ENCODE measurements at places on chromosomes 11 and 22. TPM values are rescaled to one million over a fixed set of nuclear protein-coding genes. Genes with fewer than 3 reads are reported as not detected.

DNA sequence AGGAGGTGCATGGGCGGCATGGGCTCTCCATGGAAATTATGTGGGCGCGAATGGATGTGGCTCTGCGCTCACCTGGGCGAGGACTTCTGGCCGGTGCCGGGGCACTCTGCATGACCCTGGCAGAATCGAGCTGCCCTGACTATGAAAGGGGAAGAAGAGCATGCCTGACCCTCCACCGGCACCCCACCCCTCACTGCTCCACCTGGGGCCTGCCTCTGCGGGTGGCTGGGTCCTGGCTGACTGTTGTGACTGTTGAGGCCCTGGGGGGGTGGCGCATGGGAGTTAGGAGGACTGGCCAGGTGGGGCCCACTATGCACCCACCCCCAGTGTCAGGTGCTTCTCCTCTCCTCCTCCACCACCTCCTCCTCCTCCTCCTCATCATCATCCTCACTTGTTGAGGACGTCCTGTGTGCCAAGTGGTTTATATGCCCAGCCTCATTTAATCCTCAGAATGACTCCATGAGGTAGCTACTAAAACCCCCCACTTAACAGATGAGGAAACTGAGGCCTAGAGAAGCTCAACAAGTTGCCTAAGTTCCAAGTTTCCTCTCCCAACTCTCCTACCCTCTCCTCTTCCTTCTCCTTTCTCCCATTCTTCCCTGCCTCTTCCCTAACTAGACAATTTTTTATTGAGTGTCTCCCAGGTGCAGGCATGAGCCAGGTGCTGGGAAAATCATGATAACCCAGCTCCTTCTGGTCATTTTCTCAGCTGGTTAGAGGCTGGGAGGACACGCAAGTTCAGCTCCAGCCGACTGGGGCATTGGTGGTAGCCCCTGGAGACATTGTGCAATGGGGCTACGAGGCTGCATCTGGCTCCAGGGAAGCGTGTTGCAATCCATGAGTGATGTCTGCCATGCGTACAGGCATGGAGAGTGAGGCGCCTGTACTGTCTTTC is 2.3 kb downstream of the MYEOV start:
- H3K4me3 ChIP-seq: no peak overlapping the region
- H3K36me3 ChIP-seq: no peaks in the 10 kb centered on the region
- peak overlapping the region; percentile 89 for H3K27ac ChIP-seq
- peaks cover 42% of the 10 kb centered on the region for H3K4me1 ChIP-seq
- no peaks in the 10 kb centered on the region for H3K27me3 ChIP-seq

DNA sequence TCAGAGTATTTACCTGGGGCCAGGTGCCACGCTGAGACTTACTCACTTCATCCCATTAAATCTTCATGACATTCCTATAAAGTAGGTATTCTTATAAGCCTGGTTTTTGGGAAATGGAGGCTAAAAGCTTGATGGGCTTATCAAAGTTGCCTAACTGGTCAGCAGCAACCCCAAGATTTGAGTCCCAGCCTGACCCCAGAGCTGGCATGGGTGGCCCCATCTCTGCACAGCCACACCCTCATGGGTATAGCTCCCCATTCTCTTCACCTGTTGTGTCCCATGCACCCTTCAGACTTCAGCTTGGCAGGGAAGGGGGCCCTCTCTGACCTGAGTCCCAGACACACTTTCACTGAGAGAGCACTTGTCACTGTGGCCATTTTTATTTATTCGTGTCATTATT is 37.4 kb upstream of the TP53I11 start:
- H3K27ac ChIP-seq: no peak overlapping the region
- no peak for DNase-seq
- no peak overlapping the region for H3K4me3 ChIP-seq
- no peaks in the 10 kb centered on the region for H3K27me3 ChIP-seq
- H3K36me3 ChIP-seq: no peaks in the 10 kb centered on the region
- H3K4me1 ChIP-seq: peaks cover 6% of the 10 kb centered on the region

DNA sequence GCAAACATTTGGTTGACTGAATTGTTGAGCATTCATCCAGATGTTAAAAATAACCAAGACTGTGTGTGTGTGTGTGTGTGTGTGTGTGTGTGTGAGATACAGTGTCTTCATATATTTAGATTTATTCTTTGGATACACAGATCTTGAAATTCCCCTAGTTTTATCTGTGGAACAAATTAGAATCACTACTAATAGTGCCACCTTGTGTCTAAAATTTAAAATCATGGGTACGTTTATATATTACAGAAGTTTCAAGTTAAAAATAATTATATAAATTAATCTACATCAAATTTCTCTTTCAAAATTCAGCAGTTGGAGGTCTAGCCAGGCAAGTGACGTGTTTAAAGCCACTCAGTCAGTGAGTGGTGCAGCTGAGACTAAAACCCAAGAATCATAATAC is 1566.2 kb upstream of the TENM4 start:
- no peak overlapping the region for H3K27ac ChIP-seq
- H3K4me1 ChIP-seq: no peaks in the 10 kb centered on the region
- H3K27me3 ChIP-seq: no peaks in the 10 kb centered on the region
- H3K36me3 ChIP-seq: no peaks in the 10 kb centered on the region
- DNase-seq: no peak

Gene INPP5J
- 4.5 TPM for total RNA-seq

- H3K4me1 ChIP-seq: no peaks in the 10 kb centered on the region
- no peaks in the 10 kb centered on the region for H3K27me3 ChIP-seq
- H3K4me3 ChIP-seq: no peak overlapping the region
- H3K27ac ChIP-seq: no peak overlapping the region
- DNase-seq: no peak
- no peaks in the 10 kb centered on the region for H3K36me3 ChIP-seq
Observed at GRCh38 chr11:131486100-131486499, 115.7 kb downstream of the NTM start.

DNA sequence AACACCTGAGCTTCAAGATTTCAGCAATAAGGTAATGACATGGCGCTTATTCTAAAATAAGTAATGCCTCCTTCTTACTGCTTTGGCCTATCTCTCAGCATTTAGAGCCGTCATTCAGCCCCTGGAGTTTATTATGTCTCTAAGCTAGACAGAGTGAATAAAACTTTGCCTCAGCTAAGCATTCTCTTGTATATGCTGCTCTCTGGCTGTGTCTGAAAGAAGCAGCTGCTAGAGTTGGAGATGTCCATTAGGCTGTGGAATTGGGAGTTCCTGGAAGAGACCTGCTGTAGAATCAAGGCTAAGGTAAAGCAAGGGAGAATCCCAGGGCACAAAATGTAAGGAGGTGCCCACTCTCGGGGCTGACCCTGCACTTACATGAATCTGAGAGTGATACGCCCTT is 35.5 kb upstream of the TTC12 start:
- H3K27me3 ChIP-seq: no peaks in the 10 kb centered on the region
- no peak for DNase-seq
- H3K4me1 ChIP-seq: no peaks in the 10 kb centered on the region

- H3K4me3 ChIP-seq: no peak overlapping the region
- H3K27ac ChIP-seq: no peak overlapping the region
- no peaks in the 10 kb centered on the region for H3K27me3 ChIP-seq
- DNase-seq: no peak
- no peaks in the 10 kb centered on the region for H3K36me3 ChIP-seq
Observed at GRCh38 chr11:132072858-132073211, 702.4 kb downstream of the NTM start.

Gene SGSM1
- total RNA-seq: 3.8 TPM

GRCh38 chr11:97905101-97905500 is 1115.6 kb upstream of the CNTN5 start:
- no peaks in the 10 kb centered on the region for H3K27me3 ChIP-seq
- H3K27ac ChIP-seq: no peak overlapping the region
- H3K4me3 ChIP-seq: no peak overlapping the region
- no peaks in the 10 kb centered on the region for H3K36me3 ChIP-seq
